Activated CD8-positive, alpha-beta memory T cell treated with anti-CD3 and anti-CD28 coated beads for 48 hours (primary cell): ENCODE measurements at places on chromosomes 5 and 9.

GRCh38 chr9:125437771-125438221 lies 176.2 kb downstream of the GAPVD1 start:
- DNase-seq, result no peak

DNA sequence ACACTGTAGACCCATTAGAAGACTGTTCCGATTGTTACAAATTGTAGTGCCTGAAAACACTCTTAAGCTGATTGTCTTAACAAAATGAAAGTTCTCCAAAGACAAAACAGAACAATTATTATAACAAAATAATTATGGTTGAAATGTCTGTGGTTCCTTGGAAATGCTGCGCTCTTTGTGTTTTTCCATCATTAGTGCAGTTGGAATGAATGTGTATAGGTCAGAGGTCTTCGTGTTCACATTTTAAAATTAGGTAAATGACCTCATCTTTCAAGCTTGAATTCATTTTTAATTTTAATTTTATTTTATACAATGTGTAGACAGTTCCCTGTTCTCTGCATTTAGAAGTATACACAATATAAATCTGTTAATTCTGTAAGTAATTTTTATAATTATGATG lies 56.7 kb upstream of the NXNL2 start:
- no peak for DNase-seq

- DNase-seq, result no peak
Observed at GRCh38 chr5:139454568-139455290, 7.8 kb downstream of the ECSCR start.

- no peak for DNase-seq
Observed at GRCh38 chr5:59724482-59725391, 168.8 kb downstream of the PDE4D start.

- peak; percentile 15 for DNase-seq
Observed at GRCh38 chr5:158812408-158812807, 287.3 kb downstream of the EBF1 start.

- DNase-seq, result no peak
Observed at GRCh38 chr5:83745816-83746215, 25.2 kb upstream of the HAPLN1 start.

DNA sequence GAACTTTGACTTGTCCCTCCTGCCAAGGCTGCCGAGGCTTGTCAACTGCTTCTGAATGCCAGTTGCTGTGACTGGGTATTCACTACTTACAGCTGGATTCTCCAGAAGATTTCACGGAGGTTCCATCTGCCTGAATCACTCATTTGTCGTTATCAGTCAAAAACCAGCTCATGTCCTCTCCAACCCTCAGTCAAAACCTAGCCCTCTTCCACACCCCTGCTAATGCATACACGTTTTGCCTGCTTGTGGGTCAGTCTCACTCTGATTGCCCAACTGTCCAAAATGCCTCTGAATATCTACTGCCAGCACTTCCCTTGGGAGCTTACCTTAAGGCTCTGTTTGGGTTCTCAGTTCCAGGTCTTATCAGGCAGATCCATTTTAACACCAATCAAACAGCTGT lies 238.6 kb upstream of the TMEM161B start:
- DNase-seq, result no peak

DNA sequence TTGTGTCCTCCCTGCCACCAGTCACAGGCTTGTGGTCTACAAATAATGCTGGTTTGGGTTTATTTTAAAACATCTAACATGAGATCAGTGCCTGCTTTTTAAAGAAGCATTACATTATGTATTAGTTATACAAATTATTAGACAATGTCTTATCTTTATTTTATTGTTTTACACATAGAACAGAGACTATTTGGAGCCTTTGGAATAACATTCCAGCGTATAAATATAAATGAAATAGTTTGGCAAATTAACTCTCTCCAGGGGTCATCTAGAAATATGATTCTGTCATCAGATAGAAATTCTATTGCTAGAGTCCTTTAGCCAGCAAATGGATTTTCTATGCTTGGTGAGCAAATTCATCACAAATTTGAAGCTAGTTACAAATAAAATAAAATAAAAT lies 22.4 kb downstream of the MAP1B start:
- DNase-seq, result no peak

DNA sequence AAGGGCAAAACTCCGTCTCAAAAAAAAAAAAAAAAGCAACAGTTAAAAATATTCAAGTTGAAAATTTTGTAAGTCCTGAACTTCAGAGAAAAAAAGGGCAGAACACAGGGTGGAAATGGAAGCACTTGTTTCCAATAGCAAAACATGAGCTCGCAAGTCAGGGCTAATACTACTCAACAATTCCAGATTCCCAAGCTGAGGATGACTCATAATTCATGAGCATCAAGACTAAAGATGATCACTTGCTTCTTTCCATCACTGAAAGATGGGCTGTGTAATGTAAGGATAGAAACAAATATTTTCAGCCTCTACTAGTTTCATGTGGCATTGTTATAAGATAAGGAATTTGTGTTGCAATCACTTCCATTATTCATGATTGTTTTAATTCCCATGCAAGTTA lies 33.5 kb upstream of the FST start:
- DNase-seq, result no peak

- DNase-seq, result no peak
Observed at GRCh38 chr9:102439583-102439982, 555.5 kb upstream of the CYLC2 start.

GRCh38 chr9:135587658-135588057 lies 26.1 kb downstream of the PAEP start:
- no peak for DNase-seq

DNA sequence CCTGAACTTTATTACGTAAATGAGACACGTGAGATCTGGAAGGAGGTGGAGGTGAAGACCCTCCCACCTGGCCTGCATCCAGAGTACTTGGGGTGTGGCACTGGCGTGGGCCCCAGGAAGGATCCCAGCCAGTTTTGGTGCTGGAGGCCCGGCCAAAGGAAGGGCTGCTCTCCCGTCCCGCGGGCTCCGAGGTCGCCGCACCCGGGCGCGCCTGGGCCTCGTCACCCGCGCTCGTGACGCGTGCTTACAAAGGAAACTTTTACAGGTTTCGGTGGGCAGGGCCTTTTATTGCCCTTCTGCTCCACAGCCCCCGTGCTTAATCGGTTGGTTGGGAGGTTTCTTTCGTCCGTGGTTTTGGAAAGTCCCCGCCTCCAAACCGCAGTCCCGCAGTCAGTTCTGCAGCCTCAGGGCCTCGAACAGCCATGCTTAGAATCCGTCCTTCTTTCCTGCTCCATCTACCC lies 29.2 kb downstream of the CDKN2A start:
- DNase-seq, result no peak

DNA sequence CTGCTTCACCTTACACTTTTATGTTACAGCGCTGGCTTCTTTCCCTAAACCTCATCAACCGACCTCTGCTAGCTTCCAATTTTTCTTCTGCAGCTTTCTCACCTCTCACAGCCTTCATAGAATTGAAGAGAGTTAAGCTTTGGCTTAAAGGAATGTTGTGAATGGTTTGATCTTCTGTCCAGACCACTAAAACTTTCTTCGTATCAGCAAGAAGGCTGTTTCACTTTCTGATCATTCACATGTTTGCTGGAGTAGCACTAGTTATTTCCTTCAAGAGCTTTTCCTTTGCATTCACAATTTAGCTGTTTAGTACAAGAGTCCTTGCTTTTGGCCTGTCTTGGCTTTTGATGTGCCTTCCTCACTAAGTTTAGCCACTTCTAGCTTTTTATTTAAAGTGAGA lies 49.5 kb downstream of the NR3C1 start:
- no peak for DNase-seq

DNA sequence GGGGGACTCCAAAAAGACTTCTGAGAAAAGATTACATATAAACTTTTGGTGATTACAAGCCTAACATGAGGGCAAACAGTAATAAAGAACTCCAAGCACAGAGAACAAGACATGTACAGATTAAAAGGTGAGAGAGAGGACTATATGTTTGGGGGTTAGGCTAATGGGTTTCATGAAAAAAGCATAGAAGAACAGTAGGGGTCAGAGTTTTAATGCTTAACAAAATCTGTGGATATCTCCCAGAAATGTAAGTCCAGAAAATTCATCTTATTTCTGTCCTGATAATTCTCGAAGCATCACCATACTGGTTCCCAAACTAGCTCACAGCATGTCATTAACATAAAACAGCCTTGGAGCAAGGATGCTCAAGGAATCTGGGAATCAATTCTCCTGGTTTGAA lies 137.2 kb downstream of the ARRDC3 start:
- DNase-seq, result no peak

DNA sequence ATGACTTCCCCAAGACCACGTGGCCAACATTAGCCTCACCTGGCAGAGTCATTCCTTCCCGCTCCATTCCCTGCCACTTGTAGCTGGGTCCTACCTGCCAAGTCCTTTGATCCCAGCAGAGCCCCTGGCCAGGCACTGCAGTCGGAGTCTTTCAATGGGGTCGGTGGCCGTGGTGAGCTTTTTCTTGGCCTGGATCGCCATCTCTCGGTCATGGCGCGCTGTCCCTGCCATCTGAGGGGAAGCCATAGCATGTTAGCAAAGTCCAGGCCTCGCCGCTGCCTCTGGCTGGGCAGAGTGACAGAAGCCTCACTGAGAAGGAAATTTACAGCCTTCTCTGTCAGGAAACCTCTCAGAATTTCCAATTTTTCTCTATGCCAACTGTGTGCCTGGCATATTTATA lies 17.5 kb downstream of the CAPSL start:
- DNase-seq, result no peak

DNA sequence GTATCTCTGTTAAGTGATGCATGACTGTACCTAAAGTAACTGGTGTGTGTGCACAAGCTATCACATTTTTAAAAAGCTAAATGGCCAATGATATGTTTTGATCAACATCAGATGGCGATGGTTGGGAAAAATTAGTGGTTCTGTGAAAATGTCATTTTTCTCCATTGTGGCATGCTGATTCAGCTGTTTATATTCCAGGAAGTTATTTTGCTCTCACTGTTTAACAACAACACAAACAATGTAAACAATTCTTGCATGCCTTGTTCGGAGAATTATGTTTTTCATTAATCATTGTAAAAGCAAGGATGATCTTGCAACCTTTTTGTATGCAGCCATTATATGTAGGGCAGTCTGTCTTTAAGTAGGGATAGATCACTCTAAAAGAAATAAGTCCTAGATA lies 106.1 kb upstream of the LHFPL2 start:
- no peak for DNase-seq

DNA sequence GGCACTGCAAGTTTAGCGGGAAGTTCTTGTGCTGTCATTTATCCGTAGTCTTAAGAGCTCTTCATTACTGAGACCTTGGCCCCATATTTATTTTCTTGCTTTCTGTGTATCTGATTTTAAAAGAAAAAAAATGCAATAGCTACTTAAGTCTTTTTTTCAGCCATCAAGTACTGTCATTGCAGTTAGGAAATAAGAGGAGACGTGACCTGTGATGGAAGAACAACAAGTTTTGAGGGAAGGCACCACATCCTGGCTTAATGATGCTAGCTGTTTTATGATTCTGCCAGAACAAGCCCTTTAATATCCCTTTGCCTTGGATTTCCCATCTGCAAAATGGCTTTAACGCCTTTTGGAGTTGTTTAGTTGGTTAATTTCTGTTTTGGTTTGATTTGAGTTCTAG lies 3.8 kb downstream of the RGMB start:
- no peak for DNase-seq

GRCh38 chr5:172107571-172107970 lies 80.5 kb downstream of the STK10 start:
- DNase-seq, result no peak
